ENCODE measurements at places on chromosomes 1 and 21.

DNA sequence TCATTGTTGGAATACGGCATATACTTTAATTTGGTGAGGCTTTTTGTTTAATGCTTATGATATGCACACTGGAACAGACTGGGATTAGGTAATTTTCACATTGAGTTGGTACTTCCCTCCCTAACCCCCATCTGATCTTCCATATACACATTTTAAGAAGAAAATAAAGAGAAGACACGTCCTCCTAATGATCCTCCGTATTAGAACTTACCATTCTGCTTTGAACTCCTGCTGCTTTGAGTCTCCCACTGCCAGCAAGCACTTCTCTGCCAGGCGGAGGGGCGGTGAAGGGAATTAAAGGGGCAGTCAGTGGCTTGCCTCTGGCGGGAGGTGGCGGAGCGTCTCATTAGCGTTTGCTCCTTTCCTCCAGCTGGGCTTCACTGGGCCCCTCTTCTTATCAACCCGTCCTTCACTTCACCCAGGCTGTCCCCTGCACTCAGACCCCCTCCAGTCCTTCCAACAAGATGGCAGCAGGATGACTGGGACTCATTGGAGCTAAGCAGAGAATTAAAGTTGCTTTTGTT, 433.4 kb downstream of the KIF26B start:
- no peaks in the 10 kb centered on the region for H3K36me3 ChIP-seq
- H3K27me3 ChIP-seq: no peaks in the 10 kb centered on the region
- H3K4me1 ChIP-seq: no peaks in the 10 kb centered on the region
- DNase-seq: no peak
- H3K27ac ChIP-seq: no peak overlapping the region

GRCh38 chr1:200527670-200528069, 92.9 kb downstream of the KIF14 start:
- no peaks in the 10 kb centered on the region for H3K36me3 ChIP-seq
- no peak for DNase-seq
- H3K4me3 ChIP-seq: no peak overlapping the region
- H3K27ac ChIP-seq: no peak overlapping the region
- H3K4me1 ChIP-seq: no peaks in the 10 kb centered on the region

DNA sequence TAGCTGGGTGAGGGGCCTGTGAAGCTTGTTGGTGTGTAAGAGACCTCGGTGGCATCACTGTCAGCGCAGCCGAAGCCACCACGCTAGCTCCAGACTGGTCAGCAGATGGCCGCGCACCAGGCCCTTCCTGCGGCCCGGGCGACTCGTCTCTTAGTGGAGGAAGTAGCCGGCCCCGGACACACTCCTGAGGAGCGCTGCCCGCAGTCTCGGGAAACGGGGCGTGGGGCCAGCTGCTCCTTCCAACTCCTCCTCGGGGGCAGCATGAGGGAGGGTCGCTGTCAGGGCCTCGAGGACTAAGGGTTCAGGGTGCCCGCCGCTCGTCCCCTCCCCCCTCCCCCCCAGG, 20.4 kb downstream of the H3-3A start:
- H3K36me3 ChIP-seq: no peaks in the 10 kb centered on the region
- H3K27ac ChIP-seq: no peak overlapping the region
- no peaks in the 10 kb centered on the region for H3K4me1 ChIP-seq
- DNase-seq: peak; percentile 73
- H3K27me3 ChIP-seq: no peaks in the 10 kb centered on the region

DNA sequence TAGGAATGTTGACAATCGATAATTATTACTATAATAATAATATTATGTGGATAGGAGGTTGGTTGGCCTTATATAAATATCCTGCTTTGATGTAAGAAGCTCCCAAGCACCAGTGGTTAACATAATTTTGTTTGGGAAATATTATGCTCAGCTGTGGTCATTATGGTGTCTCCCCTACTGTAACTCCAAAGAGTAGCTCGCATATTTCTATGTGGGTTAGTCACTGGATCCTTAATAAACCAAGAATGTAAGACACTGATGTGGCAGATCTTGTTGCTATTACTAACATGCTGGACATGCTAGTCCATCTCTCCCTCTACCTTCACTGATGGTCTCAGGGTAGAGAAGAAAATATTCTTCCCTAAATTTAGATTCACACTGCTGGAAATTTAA, 79.2 kb upstream of the RALGPS2 start:
- H3K4me3 ChIP-seq: no peak overlapping the region
- DNase-seq: no peak
- no peaks in the 10 kb centered on the region for H3K4me1 ChIP-seq
- H3K27ac ChIP-seq: no peak overlapping the region

GRCh38 chr1:115429241-115429640, 91.2 kb upstream of the NGF start:
- no peak overlapping the region for H3K27ac ChIP-seq
- H3K4me1 ChIP-seq: no peaks in the 10 kb centered on the region
- no peaks in the 10 kb centered on the region for H3K27me3 ChIP-seq
- no peak overlapping the region for H3K4me3 ChIP-seq
- no peak for DNase-seq
- no peaks in the 10 kb centered on the region for H3K36me3 ChIP-seq

GRCh38 chr1:74689621-74690363, 16.2 kb upstream of the ERICH3 start:
- H3K27me3 ChIP-seq: no peaks in the 10 kb centered on the region
- DNase-seq: no peak
- H3K36me3 ChIP-seq: no peaks in the 10 kb centered on the region
- no peaks in the 10 kb centered on the region for H3K4me1 ChIP-seq
- no peak overlapping the region for H3K27ac ChIP-seq
- H3K4me3 ChIP-seq: no peak overlapping the region

- no peaks in the 10 kb centered on the region for H3K36me3 ChIP-seq
- no peaks in the 10 kb centered on the region for H3K4me1 ChIP-seq
- peak; percentile 62 for DNase-seq
Observed at GRCh38 chr1:59292562-59292961, 4.3 kb upstream of the FGGY start.

GRCh38 chr1:180528868-180529470, 26.6 kb upstream of the ACBD6 start:
- H3K36me3 ChIP-seq: no peaks in the 10 kb centered on the region
- H3K4me1 ChIP-seq: no peaks in the 10 kb centered on the region
- no peak for DNase-seq

DNA sequence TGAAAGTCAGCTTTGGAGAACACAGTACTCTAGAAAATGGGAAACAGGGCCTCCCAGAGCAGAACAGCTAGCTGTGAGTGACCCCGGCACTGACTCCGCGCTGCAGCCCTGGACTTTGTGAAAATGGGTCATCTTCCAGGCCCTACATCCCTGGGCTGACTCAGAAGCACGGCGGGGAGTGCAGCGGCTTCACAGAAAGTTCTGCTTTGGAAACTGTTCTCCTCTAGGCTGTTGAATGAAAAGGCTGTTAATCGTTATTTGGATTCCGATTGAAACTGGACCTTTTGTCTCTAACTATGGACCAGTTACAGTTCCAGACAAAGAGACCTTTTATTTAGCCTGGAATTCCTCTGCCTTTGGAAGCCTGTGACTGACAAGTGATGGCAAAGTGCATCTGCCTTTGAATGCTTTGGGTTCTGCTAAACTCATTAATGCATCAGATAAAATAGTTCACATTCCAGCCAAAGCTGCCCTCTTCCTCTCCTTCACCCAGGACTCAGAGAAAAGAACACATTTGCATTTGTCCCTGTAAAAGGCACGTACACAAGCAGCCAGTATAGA, 144.9 kb upstream of the HOOK1 start:
- H3K27me3 ChIP-seq: no peaks in the 10 kb centered on the region
- H3K36me3 ChIP-seq: peaks cover 8% of the 10 kb centered on the region

DNA sequence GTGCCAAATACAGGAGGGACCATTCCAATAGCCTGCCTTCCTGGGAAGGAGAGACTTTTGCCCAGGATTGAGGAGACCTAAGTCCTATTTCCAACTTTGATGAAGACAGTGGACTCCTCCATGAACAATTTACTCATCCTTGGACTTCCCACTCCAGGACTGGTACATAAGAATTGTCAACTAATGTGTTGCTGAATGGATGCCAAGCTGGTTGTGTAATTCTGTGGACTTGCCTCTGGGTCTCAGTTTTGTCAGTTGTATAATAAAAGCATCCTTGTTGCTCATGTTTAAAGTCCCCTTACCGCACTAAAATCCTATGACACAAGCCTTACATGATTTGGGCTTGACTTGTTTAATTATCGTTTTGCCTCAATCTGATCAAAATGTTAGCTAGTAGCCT, 13.2 kb upstream of the ZP4 start:
- no peaks in the 10 kb centered on the region for H3K36me3 ChIP-seq
- H3K4me3 ChIP-seq: no peak overlapping the region
- no peak overlapping the region for H3K27ac ChIP-seq
- no peaks in the 10 kb centered on the region for H3K4me1 ChIP-seq
- no peak for DNase-seq
- no peaks in the 10 kb centered on the region for H3K27me3 ChIP-seq

DNA sequence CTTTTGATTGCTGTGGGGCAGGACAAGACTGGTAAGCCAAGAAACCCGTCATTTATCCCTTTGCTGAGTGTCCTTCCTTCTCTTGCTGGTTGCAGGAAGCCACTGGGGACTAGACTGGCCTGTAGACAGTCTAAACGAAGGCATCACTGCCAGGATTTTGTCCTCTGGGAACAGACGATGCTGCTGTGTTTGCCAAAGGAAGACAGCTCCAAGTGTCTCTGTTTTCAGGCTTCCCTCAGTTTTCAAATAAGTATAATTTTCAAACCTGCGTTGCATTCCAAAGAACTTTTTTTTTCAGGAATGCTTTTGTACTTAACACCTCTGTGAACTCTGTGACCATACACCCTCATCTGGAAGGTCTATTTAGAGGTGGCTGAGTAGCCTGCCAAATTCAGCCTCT, 269.4 kb downstream of the HLX start:
- H3K27me3 ChIP-seq: no peaks in the 10 kb centered on the region
- no peak for DNase-seq
- H3K4me1 ChIP-seq: no peaks in the 10 kb centered on the region
- no peak overlapping the region for H3K27ac ChIP-seq
- H3K36me3 ChIP-seq: no peaks in the 10 kb centered on the region

GRCh38 chr1:14604414-14604813, 5.9 kb downstream of the KAZN start:
- H3K27ac ChIP-seq: no peak overlapping the region
- H3K4me1 ChIP-seq: no peaks in the 10 kb centered on the region
- no peaks in the 10 kb centered on the region for H3K27me3 ChIP-seq
- H3K36me3 ChIP-seq: no peaks in the 10 kb centered on the region
- DNase-seq: no peak

- peaks cover 80% of the 10 kb centered on the region for H3K4me1 ChIP-seq
- H3K27ac ChIP-seq: peak within 1 kb of the TSS; percentile 62
- no peaks in the 10 kb centered on the region for H3K27me3 ChIP-seq
Observed at GRCh38 chr1:151831605-151832004, at the start of gene RORC. Gene RORC, minus strand, starts transcription at chr1:151831802. Its CDS starts 38 bp downstream, at chr1:151831764.

DNA sequence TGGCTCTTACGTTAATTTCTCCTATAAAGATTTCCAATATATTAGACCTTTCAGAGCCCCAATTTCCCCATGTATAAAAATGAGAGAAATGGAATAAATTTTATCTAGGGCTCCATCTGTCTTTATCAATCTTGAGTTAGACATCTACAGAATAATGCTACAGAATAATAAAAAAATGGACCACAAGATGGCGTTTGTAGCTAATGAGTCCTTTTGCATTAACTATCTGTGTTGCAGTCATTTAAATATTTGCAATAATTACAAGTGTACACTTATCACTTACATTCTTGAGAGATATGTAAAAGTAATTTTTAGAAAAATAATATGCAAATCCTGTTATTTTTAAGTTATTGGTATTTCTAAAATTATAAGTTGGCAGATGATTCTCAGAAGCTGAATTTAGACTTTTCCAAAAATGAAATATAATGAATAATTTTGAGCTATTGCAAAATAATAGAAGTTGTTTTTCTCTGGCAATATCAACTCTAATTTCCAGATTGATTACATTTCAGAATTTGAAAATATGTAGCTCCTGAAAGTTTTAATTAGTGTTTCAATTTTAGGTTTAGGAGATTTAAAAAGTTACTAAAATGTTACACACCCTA, 87.7 kb downstream of the SNX7 start:
- no peaks in the 10 kb centered on the region for H3K4me1 ChIP-seq
- no peak overlapping the region for H3K27ac ChIP-seq
- H3K36me3 ChIP-seq: no peaks in the 10 kb centered on the region
- no peak overlapping the region for H3K4me3 ChIP-seq

DNA sequence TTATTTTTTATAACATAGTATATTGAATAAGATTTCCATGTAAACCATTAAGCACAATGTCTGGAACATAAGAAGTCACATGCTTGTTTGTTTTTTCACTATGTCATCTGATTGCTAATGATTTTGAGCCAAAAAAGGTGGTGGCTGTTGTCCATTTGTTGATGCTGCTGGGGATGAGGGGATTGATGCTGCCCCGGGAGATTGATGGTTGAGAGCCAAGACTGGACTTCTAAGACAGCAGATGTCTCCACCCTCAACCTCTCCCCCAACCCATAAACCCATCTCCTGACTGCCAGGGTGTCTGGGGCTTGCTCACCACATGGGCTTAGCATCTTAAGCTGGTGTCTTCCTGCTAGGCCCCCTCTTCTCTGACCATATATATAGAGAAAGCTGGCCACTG, 35.8 kb upstream of the CD34 start:
- H3K4me1 ChIP-seq: no peaks in the 10 kb centered on the region
- H3K27me3 ChIP-seq: no peaks in the 10 kb centered on the region
- no peak for DNase-seq
- H3K4me3 ChIP-seq: no peak overlapping the region

GRCh38 chr1:9861360-9861759, 37.6 kb upstream of the CLSTN1 start:
- DNase-seq: no peak
- no peak overlapping the region for H3K27ac ChIP-seq
- H3K4me3 ChIP-seq: no peak overlapping the region

DNA sequence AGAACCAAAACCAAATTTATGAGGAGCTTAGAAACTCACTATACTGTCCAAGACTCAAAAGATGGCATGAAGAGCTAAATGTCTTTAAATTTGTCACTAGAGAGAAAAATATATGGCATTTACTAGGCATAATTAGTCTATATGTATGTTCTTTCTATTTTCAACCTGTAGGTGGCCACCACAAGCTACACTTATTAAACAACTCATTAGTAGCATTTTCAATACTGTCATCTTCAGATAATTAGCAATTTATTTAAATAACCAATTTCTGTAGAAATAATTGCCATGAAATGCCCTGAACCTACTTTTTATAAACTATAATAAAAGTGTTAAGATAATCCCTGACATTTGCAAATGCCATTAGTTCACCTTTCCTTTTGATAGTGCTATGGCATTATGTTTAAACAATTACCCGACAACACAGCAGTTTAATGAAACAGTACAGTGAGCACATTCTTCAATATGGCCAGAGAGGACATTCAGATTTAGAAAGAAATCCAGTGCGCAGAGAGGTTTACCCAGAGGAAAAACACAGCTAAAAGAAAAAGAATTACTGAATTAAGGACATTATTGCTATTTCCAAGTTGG, 522.5 kb downstream of the PTBP2 start:
- DNase-seq: no peak
- H3K27ac ChIP-seq: no peak overlapping the region
- H3K4me1 ChIP-seq: no peaks in the 10 kb centered on the region
- no peak overlapping the region for H3K4me3 ChIP-seq

GRCh38 chr1:61140778-61141177, 58.4 kb downstream of the NFIA start:
- no peak overlapping the region for H3K4me3 ChIP-seq
- no peaks in the 10 kb centered on the region for H3K36me3 ChIP-seq
- peak overlapping the region; percentile 46 for H3K27ac ChIP-seq

- no peak overlapping the region for H3K4me3 ChIP-seq
- H3K36me3 ChIP-seq: no peaks in the 10 kb centered on the region
- no peaks in the 10 kb centered on the region for H3K27me3 ChIP-seq
- H3K27ac ChIP-seq: no peak overlapping the region
- DNase-seq: no peak
Observed at GRCh38 chr1:226575739-226576378, 27.3 kb downstream of the STUM start.

- no peaks in the 10 kb centered on the region for H3K36me3 ChIP-seq
- H3K27me3 ChIP-seq: no peaks in the 10 kb centered on the region
- no peak for DNase-seq
- no peak overlapping the region for H3K4me3 ChIP-seq
Observed at GRCh38 chr1:185551008-185551407, 183.2 kb upstream of the HMCN1 start.

Measured in right lobe of liver (tissue), 6 donors.